ENCODE measurements at places on chromosomes 16 and 17. TPM values are rescaled to one million over a fixed set of nuclear protein-coding genes. Genes with fewer than 3 reads are reported as not detected.

GRCh38 chr17:74043976-74044375 lies 159.5 kb upstream of the RPL38 start:
- no peak for DNase-seq

Gene SLC35G6
- polyA plus RNA-seq: not detected

DNA sequence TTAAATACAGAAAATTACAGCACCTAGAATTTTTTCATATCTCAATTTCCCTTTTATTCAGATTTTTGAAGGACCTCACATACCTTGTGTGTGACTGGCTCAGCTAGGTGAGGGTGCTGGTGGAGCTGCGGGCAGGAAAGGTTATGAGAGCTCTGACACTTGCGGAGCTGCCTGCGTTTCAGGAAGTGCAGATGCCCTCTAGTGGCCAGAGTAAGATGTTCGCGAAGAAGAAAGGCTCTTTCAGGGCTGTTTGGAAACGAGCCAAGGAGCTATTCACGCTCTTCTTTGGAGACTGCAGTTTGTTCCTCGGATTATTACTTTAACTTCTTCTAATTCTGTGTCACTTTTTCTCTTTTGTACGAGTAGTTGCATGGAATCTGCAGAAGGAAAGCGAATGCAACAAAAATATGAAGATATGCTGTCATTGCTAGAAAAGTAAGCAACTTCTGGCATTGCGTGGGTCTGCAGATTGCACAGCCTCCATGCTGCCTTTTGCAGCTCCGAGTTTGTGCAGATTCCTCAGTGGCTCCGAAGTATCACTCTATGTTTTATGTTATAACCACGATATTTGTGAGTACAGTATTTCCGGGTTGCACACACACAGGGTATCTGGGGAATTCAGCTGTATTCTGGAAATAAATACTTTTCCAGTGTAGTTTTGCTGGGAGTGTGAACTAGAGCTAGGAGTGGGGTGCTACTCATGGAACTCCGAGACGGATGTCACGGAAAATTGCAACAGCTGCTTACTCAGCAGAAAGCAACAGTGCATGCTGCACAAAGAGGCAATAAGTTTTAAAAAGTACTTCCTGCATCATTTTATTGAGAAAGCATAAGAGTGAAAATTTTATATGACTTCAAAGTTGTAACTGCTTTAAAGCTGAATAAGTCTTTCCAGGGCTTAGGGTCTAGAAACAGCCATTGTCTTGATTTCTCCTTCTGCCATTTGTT lies 46.3 kb downstream of the DNAH9 start:
- peak; percentile 9 for DNase-seq

- no peak for DNase-seq
These were observed 23.0 kb downstream of the DNAH2 start for GRCh38 chr17:7740481-7741001.

GRCh38 chr17:45410144-45411091 lies 22.3 kb downstream of the ARHGAP27 start:
- peak; percentile 75 for DNase-seq

DNA sequence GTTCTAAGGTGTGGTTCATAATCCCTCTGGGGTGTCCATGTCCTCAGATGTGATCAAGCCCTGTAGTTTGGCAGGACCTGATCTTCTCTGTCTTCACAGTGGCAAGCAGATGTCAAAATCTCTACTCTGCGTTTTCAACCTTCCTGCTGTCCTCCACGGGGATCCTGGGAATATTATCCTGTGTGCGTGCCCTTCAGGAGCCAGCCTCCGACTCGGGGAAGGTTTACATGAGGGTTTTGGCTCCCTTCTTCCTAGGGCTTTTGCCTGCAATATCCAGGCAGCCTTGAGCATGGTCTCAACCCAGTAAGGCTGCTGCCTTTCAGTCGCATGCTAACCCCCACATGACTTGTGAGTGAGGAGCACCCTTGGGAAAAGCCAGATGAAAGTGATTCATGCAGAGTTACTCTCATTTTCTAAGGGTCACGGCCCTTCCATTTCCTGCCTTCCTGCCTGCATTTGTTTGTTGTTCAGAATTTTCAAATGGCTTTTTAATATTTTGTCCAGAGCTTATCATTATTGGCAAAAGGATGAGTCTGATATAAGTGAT lies 202.2 kb upstream of the CHMP6 start:
- no peak for DNase-seq

Measured in naive B cell (primary cell).